Psoas muscle (tissue), 8 donors: ENCODE measurements at places on chromosomes 5 and 9. TPM values are rescaled to one million over a fixed set of nuclear protein-coding genes. Genes with fewer than 3 reads are reported as not detected.

Gene PRDM9
- not detected for total RNA-seq

Gene GDNF
- 14.5 TPM for total RNA-seq

Gene TLN1
- total RNA-seq: 150 TPM

Gene PLPP6
- total RNA-seq: 2.1 TPM

DNA sequence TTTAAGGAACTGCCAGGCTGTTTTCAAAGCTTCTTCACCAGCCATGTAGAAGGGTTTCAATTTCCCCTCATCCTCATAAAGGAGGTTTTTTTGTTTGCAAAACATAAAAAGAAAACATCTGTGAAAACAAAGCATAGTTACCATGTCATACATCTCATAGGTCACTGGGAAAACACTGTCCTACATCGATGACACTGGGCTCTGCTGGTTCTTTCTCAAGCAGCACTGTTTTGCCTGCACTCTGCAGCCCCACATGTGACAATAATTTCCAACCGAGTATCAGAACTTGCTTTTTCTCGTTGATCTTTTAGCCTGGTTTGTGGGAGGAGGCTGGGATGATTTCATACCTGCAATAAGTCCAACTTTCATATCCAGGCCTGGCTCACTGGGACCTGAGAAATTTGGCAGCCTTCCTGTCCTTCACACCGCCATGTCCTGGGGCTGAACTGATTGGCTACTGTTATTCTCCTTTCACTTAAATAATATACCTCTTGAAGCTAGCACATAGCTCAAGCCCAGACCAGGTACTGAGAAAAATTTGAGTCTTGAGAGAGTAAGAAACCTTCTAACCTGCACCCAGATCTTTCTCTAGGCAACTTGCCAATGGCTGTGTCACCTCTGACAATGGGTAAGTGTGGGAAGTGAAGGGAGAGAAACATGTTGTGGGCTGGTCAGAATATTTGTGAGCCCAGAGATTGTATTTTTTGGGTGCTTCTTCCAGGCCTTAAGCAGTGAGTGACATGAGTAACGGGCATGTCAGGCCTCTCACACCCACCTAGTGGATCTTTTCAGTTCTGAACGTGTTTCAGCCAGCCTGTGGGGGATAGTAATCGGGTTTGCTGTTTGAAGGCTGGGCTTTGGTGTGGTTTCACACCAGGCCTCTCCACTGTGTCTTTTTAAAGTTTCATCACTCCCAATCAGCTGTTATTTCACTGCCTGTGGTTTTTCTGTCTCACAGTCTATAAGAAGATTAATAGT is 502.8 kb downstream of the NTRK2 start:
- no peaks in the 10 kb centered on the region for H3K36me3 ChIP-seq
- no peak overlapping the region for H3K27ac ChIP-seq
- H3K4me1 ChIP-seq: no peaks in the 10 kb centered on the region
- H3K4me3 ChIP-seq: no peak overlapping the region
- DNase-seq: no peak
- no peaks in the 10 kb centered on the region for H3K27me3 ChIP-seq

DNA sequence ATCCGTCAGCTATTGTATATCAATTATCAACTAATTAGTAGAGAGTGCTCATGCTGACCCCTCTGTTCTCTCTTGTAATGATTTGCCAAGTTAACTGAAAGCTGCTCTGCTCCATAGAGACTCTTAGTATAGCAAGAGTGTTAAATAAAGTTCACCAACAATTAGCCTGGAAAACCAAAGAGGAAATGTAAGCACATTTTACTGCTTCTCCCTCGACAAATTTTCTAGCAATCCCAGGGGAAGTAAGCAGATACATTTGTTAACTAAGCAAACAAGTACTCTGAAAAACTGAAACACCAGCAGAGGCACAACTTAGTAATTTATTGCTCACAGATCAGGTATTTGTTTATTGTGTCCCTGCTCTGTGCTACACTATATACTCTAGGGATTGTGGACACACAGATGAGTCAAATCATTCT is 162.2 kb downstream of the GLIS3 start:
- no peaks in the 10 kb centered on the region for H3K36me3 ChIP-seq
- no peak overlapping the region for H3K4me3 ChIP-seq
- H3K27me3 ChIP-seq: no peaks in the 10 kb centered on the region
- no peaks in the 10 kb centered on the region for H3K4me1 ChIP-seq

DNA sequence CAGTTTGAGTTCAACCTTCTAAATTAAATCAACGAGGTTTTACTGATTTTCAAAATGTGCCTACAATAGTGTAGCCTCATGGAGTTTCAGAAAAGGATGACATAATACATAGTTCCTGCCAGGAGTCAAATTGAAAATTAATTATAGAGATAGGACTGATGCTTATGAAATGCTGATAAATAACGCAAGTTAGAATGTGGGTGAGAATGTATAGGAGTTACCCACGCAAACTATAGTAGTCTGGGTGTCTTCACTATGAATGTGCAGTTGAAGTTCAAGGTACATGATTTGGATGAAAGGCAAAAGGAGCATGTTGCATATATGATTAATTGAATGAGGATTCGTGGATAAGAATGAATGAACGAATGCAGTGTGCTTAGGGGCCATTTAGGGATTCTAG is 95.7 kb downstream of the SV2C start:
- no peak overlapping the region for H3K4me3 ChIP-seq
- no peaks in the 10 kb centered on the region for H3K27me3 ChIP-seq
- no peaks in the 10 kb centered on the region for H3K36me3 ChIP-seq
- H3K27ac ChIP-seq: no peak overlapping the region
- H3K4me1 ChIP-seq: no peaks in the 10 kb centered on the region

DNA sequence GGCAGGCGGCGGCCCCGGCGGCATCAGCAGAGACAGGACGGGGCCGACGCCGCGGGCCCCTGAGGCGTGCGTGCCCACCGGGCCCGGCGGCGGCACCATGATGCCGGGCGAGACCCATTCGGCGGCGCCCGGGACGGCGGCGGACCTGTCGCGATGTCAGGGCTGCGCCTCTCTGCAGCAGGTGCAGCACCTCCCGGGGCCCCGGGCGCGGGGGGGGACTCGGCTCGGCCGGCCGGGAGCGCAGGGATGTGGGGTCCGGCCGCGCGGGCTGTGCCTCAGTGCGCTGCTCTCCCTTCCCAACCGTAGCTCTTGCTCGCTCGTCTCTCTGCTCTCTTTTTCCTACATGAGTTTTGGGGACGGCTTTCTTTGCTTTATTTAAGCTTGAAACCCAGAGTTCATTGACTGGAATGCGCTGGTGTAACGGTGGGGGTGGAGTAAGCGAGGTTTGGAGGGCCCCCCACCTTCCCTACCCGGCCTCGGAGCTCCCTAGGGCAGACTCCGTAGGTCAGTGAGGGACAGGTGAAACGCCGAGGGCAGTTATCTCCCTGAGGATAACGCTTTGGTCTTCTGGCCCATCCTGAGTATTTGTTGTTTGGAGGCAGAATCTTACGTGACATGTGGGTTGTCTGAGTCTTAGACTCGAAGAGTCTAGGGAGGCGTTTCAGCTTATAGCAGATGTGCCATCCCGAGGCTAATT is 490 bp downstream of the ICE1 start:
- no peaks in the 10 kb centered on the region for H3K36me3 ChIP-seq
- peak overlapping the region; percentile 84 for H3K4me3 ChIP-seq
- no peak for DNase-seq
- peak overlapping the region; percentile 98 for H3K27ac ChIP-seq

GRCh38 chr5:133927300-133928180 is 40.9 kb downstream of the C5orf15 start:
- peaks cover 2% of the 10 kb centered on the region for H3K27me3 ChIP-seq
- no peak overlapping the region for H3K4me3 ChIP-seq
- H3K36me3 ChIP-seq: no peaks in the 10 kb centered on the region
- no peaks in the 10 kb centered on the region for H3K4me1 ChIP-seq
- no peak for DNase-seq

DNA sequence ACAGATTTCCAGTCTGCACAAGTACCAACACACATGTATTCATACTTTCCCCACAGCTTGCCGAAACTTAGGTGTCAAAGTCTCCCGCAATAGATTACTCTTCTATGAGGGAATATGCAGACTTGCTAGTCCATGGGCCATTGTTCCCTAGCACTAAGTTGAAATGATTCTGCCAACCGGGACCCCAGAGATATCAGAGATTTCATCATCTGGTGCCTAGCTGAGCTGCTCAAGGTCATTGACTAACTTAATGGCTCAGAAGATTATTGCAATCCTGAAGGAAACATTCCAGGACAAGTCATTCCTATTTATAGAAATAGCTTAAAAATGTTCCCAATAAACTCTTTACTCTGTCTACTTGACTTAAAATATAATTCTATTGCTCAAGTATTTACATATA is 202.6 kb downstream of the PIK3R1 start:
- H3K27me3 ChIP-seq: no peaks in the 10 kb centered on the region
- H3K27ac ChIP-seq: no peak overlapping the region
- peaks cover 7% of the 10 kb centered on the region for H3K4me1 ChIP-seq
- DNase-seq: no peak
- H3K4me3 ChIP-seq: no peak overlapping the region

DNA sequence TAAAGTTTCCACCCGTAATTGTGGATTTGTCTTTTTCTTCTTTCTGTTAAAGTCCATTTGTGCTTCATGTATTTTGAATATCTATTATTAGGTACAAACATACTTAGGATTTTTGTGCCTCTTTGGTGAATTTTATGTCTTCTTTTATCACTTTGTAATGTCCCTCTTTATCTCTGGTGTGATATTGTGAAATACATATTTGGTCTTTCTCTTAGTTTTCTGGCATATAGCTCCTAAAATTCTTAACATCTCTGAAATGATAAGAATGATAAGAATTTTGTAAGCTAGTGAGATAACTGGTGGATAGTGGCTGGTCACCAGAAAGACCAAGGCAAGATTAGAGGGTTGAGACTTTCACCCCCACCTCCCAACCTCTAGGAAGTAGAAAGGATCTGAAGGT is 111.1 kb downstream of the KCTD16 start:
- no peaks in the 10 kb centered on the region for H3K27me3 ChIP-seq
- H3K4me1 ChIP-seq: no peaks in the 10 kb centered on the region
- no peak overlapping the region for H3K27ac ChIP-seq
- no peak for DNase-seq
- H3K36me3 ChIP-seq: no peaks in the 10 kb centered on the region

GRCh38 chr5:3511519-3511918 is 84.1 kb upstream of the IRX1 start:
- no peaks in the 10 kb centered on the region for H3K4me1 ChIP-seq
- no peaks in the 10 kb centered on the region for H3K36me3 ChIP-seq
- H3K27me3 ChIP-seq: no peaks in the 10 kb centered on the region
- H3K4me3 ChIP-seq: no peak overlapping the region
- no peak overlapping the region for H3K27ac ChIP-seq

- H3K27ac ChIP-seq: no peak overlapping the region
- H3K27me3 ChIP-seq: no peaks in the 10 kb centered on the region
- no peak for DNase-seq
- H3K4me3 ChIP-seq: no peak overlapping the region
These were observed 32.8 kb downstream of the FNIP1 start for GRCh38 chr5:131763968-131764367.

- peaks cover 4% of the 10 kb centered on the region for H3K36me3 ChIP-seq
- no peaks in the 10 kb centered on the region for H3K27me3 ChIP-seq
- DNase-seq: no peak
- H3K4me1 ChIP-seq: peaks cover 23% of the 10 kb centered on the region
- H3K4me3 ChIP-seq: peak overlapping the region; percentile 25
- no peak overlapping the region for H3K27ac ChIP-seq
These were observed 12.1 kb downstream of the NOTCH1 start for GRCh38 chr9:136533775-136534157.

GRCh38 chr5:31172881-31173280 is 20.6 kb upstream of the CDH6 start:
- DNase-seq: no peak
- H3K27me3 ChIP-seq: no peaks in the 10 kb centered on the region
- no peaks in the 10 kb centered on the region for H3K4me1 ChIP-seq
- H3K27ac ChIP-seq: no peak overlapping the region
- H3K36me3 ChIP-seq: no peaks in the 10 kb centered on the region
- H3K4me3 ChIP-seq: no peak overlapping the region

- H3K4me1 ChIP-seq: no peaks in the 10 kb centered on the region
- no peaks in the 10 kb centered on the region for H3K27me3 ChIP-seq
- no peak overlapping the region for H3K27ac ChIP-seq
These were observed 24.4 kb upstream of the SMAD5 start for GRCh38 chr5:136108180-136108611.

DNA sequence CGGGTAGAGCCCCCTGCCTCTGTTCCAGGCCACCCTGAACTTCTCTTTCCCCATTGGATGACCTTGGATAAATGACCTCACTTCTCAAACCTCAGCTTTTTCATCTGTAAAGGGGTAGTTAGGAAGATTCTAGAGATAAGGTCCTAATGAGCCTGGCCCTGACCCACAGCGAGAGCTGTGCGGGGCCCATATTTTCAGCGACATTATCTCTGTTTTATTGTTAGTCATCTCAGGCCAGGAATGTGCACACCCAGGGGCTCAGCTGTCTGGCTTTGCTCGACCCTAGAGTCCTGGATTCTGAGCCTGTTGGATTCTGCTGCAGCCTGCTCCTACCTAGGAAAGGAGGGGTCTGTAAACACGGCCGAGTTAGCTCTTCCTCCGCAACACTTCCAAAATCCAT is 81.2 kb upstream of the LMX1B start:
- no peak for DNase-seq
- no peaks in the 10 kb centered on the region for H3K4me1 ChIP-seq
- peaks cover 7% of the 10 kb centered on the region for H3K27me3 ChIP-seq
- H3K27ac ChIP-seq: no peak overlapping the region

GRCh38 chr5:151810449-151810848 is 38.7 kb downstream of the G3BP1 start:
- no peak overlapping the region for H3K4me3 ChIP-seq
- peaks cover 56% of the 10 kb centered on the region for H3K36me3 ChIP-seq
- H3K27me3 ChIP-seq: no peaks in the 10 kb centered on the region
- peaks cover 39% of the 10 kb centered on the region for H3K4me1 ChIP-seq
- no peak overlapping the region for H3K27ac ChIP-seq

- H3K27me3 ChIP-seq: no peaks in the 10 kb centered on the region
- no peak overlapping the region for H3K4me3 ChIP-seq
- no peaks in the 10 kb centered on the region for H3K36me3 ChIP-seq
- H3K27ac ChIP-seq: no peak overlapping the region
- DNase-seq: no peak
These were observed 670.3 kb downstream of the TLE4 start for GRCh38 chr9:80242022-80242421.

DNA sequence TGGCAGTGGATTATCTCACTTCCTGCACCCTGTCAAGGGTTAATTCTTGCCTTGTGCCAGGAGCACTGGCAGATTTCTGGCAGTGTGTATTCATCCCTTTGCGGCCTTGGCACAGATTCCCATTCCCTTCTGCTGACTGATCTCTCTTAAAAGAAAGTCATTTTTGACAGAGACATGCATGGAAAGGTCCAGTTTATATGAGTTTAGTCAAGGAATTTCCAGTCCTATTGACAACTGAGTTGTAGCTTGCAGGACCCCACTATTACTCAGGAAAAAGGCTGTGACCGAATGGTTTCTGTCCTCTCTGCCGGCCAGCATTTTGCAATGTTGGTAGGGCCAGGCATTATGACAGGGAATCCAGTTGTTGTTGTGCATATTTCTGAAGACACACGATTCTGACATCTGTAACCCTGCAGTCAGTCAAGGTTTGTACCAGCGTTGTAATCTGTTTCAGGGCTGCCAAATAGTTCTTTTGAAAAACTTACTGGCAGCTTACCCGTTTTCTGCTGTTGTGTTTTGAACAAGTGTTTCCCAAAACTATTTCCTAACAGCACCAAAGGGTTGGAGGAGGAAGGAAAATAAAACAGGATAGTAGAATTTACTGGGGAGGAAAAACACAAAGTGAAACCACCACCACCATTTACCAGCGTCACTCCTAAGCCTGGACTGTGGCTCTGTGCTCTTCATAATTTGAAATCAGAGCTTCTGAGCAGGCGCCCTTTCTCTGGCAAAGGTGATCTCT is 243.4 kb upstream of the KLF4 start:
- peaks cover 26% of the 10 kb centered on the region for H3K4me1 ChIP-seq
- H3K4me3 ChIP-seq: peak overlapping the region; percentile 40
- peak overlapping the region; percentile 76 for H3K27ac ChIP-seq
- H3K27me3 ChIP-seq: no peaks in the 10 kb centered on the region
